Activated CD8-positive, alpha-beta memory T cell treated with anti-CD3 and anti-CD28 coated beads for 48 hours (primary cell): ENCODE measurements at places on chromosomes 1 and 21.

DNA sequence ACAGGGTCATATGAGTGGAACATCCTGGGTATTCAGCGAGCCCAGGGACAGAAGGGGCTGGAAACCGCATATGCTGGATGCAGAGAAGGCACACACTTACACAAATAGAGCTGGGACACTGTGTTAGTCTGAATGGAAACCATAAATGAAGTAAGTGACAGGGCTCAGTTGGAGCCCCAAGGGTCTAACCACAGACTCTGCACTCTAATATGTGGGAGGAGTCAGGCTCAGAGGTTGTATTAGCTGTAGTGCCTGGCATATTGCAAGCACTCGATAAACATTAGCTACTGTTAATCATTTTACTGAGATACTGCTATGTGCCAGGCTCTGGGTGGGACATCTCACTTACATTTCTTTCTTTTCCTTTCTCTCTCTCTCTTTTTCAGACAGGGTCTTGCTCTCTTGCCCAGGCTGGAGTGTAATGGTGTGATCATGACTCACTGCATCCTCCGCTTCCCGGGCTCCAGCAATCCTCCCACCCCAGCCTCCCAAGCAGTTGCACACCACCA, 6.5 kb upstream of the OLIG1 start:
- no peak for DNase-seq

- peak; percentile 44 for DNase-seq
Measured at GRCh38 chr1:65148548-65149350, 746 bp downstream of the AK4 start.

DNA sequence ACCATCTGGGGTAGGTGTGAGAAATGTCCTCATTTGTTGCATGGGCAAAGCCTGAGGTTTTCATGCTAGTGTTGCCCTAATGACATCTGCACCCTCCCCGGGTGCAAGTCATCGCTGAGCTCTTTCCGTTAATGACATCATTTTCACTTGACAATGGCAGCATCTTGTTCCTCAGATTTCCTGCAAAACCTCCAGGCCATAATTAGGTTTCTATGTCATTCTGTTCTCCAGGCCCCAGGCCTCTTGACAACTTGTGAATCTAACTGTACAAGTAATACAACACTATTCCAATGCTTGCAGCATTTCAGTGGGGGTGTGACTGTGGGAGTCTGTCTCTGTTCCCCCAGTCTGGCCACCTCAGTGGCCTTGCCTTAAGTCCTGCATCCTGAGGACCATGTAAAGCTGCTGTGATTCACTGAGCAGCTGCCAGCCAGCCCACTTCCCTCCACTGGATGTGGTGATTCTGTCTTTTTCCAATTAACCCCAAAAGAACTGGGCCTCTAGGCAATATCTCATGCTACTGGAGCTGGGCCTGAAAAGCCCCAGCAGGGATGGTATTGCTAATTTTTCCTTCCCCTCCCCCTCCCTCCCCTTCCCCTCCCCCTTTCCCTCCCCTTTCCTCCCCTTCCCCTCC, 22.8 kb downstream of the RAB7B start:
- no peak for DNase-seq

DNA sequence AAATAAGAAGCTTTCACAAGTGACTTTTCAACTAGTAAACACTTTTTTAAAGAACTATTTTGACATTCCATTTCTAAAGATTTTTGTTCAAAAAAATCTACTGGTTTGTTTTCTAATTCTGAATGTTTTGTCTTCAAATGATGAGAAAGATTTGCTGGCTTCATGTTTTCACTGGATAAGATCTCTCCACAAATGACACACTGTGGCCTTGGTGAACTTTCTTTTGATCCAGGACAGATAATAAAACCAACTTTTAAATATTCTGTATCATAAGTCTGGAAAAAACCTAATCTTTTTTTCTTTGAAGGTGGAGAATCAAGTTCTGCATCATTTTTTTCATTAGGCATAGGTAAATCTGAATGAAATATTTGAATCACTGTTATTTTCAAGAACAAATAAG, 3.4 kb upstream of the TMEM35B start:
- DNase-seq: no peak

DNA sequence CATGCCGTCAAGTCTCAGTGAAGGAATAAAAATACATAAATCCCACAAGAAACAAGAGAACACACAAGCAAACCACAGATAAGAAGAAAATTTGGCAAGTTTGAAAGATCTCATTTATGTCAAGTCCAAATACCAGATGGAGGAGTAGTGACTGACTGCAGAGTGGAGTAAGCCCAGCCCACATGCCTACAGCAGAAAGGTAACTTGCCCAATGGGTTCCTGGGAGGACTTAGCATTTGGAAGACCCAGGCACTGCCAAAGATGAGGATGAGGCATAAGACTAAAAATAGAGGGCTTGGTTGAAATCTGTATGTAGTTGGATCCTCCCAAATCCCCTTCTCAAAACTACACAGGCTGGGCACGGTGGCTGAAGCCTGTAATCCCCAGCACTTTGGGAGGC, 70.8 kb downstream of the ZNF648 start:
- no peak for DNase-seq

DNA sequence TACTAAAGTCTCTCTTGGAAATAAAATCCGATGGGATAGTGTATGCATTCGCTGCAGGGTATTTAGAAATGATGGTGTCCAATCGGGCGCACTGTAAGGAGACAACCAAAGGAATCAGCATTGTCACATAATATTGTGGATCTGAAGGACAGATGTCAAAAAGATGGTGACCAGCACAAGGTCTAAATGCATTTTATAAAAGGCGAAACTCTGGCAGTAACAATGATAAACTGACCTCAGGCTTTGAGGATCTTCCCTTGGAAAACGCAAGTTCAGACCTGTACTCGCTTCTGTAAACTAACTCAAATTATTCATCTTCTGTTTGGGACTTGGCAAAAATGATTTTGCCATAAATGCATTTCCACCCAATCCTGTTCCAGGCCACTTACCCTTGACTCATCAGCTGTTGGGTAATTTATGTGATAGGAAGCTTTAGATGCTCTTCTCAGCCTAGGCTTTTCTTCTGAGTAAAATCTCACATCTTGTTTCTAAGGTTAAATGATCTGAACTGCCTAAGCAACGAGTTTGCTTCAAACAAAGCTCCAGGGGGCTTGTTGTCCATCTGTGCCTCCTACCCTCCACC, 33.8 kb downstream of the STPG1 start:
- no peak for DNase-seq

GRCh38 chr1:9649769-9650168, 1.8 kb upstream of the PIK3CD start:
- no peak for DNase-seq

- no peak for DNase-seq
Measured at GRCh38 chr1:159889821-159890252, 10.1 kb downstream of the CFAP45 start.

DNA sequence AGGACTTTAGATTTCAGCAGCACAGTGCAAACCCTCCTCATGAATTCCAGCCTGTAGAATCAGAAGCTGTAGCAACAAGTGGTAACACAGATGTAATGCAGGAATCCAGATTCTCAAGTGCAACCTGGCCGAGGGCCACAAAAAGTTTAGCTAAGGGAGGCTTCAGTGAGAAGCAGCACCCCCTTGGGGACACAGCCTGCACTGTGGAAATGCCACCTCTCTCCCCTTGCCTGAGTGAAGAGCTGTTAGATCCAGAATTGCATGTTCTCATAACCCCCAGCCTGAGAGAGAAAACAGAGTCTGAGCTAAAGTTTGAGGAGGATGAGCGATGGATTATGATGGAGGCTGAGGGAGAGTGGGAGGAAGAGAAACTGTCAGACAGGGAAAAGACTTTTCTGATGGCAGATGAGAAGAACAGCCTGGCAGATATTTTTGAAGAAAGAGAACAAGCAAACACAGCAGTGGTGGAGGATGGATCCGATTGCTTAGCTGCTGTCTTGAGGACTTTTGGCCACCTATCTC, 80.5 kb upstream of the BMP8A start:
- DNase-seq: no peak

- no peak for DNase-seq
Measured at GRCh38 chr1:1361982-1362423, 3.6 kb upstream of the MXRA8 start.

DNA sequence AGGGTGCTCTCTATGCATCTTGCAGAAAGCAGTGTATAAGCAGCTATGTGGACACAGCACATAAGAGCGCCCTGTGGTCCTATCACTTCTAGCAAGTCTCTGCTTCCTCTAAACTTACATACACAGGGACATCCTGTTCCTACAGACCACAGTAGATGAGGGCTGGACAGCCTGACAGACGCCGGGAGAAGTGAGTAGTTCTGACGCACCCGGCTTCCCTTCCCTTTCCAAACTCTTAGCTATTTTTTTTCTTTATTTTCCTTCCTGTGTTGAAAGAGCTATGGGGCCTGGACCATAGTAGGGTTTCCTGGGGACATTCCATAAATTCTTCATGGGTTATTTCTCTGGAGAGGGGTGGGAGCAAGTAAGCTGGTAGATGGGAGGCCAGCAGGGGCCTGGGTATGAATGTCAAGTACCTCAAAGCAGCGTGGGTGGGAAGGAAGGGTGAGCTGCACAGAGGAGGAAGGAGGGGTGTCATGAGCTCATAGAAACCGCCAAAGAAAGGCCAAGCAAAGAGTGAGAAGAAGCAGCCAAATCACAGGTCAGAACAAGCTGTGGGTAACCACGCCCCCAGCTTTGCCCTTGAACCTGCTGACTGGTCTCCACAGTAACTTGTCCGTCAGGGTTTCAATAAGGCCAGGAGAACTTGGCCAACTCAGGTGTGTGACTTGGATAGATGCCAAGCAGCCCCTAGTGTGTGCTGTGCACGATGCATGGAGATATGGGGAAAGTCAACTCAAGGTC, 36.6 kb downstream of the PLXNA2 start:
- DNase-seq: no peak

DNA sequence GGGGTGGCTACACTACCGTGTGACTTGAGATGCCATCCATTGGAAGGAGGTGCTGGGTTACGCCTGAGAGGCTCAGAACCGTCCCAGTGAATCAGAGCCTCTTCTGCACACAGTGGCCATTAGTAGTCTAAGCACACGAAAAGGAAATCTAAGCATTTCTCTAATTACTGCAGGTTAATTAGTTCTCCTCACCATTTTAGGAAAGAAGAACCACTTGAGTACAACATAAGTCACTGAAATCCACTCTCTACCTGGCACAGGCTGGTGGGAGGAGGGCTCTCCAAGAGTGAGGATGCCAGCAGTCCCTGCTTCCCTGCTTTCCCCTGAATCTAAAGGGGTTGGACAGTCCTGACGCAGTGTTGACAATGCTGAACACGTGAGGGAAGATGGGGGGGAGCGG, 606.3 kb downstream of the NPHP4 start:
- no peak for DNase-seq

DNA sequence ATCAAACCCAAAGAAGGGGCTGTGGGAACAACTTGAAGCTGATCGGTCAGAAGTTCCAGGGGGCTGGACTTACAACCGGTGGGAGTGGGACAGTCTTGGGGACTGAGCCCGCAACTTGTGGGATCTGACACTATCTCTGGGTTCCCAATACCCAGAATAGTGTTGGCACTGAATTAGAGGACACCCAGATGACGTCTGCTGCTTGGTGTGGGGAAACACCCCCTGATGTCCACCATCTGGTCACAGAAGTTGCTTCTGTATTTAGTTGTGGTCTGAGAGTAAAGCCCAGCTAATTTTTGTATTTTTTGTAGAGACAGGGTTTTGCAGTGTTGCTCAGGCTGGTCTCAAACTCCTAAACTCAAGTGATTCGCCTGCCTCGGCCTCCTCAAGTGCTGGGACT, 28.8 kb downstream of the SERBP1 start:
- DNase-seq: no peak

DNA sequence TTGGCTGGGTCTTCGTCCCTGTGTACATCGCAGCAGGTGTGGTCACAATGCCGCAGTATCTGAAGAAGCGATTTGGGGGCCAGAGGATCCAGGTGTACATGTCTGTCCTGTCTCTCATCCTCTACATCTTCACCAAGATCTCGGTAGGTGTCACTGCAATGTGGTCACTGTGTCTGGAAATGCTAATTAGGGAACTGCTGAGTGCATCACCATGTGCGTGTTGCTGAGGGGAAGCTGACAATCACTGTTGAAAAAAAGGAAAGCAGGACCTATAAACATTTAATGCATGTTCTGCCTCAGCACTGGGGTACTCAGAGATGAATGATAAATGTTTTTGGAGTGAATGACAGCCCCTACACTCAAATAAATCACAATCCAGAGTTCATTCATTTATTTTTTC, 6.8 kb downstream of the SLC5A9 start:
- no peak for DNase-seq

- DNase-seq: no peak
Measured at GRCh38 chr1:95286479-95286878, 52.5 kb downstream of the RWDD3 start.

DNA sequence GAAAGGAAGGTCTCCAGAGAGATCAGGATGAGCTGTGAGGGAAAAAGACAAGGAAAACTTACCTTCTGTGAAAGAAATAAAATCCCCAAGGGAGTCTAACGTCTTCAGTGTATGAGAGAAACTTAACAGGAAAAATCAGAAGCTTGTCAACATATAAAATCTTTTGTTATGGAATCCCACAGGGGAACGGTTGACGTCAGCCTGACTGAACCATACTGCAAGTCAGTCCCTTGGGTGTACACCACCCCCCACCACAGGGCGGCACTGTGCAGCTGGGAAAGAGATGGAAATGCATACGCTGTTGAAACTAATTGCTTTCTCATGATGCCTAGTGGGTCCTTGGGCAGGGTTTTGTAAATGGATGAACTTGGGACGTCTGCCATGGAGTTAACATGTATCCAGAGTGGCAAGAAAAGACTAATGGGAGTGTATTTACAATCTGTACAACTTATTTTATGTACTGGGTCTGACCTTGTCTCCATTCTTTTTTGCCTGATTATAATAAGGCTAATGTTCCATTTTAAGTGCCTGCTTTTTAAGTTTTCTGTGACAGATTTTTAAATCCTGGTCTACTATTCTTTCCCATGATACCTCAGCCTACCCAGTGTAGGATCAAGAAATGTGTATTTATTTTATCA, 22.7 kb downstream of the UTP25 start:
- DNase-seq: no peak

DNA sequence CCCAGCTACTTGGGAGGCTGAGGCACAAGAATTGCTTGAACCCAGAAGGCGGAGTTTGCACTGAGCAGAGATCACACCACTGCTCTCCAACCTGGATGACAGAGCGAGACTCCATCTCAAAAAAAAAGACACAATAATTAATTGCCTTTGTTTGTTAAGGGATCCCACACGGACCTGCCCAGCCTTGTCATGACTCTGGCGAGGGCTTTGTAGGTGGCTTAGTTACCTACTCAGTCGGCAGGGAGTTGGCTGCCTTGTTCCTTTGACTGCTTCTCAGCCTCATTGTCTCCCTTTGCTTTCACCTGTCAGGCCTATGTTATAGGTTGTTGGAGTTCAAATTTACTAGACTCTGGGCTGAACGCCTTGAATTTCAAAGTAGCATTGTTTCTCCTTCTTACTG, 82.0 kb downstream of the UBE4B start:
- DNase-seq: no peak

DNA sequence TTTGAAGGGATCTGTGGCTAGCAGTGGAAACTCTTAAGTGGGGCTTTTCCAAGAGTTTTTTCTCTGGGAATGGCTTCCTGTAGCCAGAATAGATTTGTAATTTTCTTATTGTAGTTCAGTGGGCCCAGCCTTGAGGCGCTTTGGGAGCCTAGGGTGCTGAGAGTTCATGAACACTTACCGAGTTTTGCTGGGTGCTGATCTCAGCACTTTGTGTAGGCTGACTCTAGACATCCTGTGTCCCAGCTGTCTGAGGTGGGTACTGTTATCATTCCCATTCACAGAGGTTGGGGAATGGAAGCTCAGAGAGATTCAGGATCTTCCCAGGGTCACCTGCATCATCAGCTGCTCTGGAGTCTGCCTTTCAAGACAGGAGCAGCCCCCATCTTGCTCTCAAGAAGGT, 7.0 kb downstream of the PPFIA4 start:
- no peak for DNase-seq

GRCh38 chr21:34838956-34839820, 170.4 kb downstream of the CLIC6 start:
- DNase-seq: no peak
